H9 (cell line): ENCODE measurements at places on chromosomes 3 and 15. TPM values are rescaled to one million over a fixed set of nuclear protein-coding genes. Genes with fewer than 3 reads are reported as not detected.

DNA sequence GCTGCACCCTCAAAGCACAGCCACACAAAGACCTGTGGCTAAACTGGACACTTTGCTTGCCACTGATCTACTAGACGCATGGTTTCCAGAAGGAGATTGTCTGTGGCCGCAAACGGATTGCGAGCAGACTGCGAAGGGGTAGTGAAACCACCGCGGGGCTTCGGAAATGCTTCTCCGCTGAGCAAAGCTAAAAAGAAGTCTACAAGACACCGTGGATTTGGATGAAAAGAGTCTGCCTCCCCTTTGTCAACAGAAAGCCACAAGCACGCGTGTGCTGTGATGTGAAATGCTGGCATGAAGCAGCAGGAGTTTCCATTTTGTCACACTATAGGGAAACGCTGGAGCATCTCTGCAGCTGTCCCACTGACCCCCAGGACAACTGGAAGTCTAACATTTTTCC lies 63.0 kb downstream of the TMEM44 start:
- H3K27me3 ChIP-seq, result no peaks in the 10 kb centered on the region
- H3K4me3 ChIP-seq, result no peak overlapping the region
- no peaks in the 10 kb centered on the region for H3K36me3 ChIP-seq
- no peaks in the 10 kb centered on the region; the same call in 1 of the 2 replicates for H3K4me1 ChIP-seq
- DNase-seq, result no peak

DNA sequence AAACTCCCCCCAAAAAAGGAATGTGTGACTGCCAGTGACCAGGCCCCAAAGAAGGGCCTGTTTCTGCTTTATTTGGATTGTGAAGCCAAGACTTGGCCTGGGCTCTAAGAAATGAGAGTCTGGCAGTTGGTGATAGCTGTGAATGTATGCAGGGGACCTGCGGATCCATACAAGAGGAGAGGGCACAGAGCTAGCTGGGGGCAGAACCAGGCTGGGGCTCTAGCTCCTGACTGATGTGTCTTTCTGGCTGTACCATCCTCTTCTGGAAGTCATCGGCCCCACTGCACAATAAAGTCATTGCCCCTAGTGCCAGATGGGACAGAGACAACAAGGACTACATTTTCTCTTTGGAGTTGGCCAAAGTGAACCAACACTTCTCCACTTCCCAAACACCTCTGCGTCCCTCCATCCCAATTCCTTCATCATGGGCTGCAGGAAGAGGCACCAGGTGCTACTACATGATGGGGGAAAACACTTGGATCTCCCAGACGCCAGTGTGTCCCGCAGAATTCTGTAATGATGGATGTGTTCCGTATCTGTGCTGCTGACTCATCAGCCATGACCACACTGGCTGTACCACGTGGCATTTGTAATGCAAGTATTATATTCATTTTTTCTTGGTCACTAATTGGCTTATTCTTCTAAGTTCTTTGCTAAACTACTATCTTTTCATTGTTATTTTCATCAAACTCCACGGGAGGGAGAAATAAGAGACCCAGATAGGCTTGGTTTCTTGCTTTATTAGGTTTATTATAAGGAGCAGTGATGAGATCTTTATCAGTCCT lies 1.7 kb upstream of the PLA2G4F start:
- H3K36me3 ChIP-seq, result peaks cover 46% of the 10 kb centered on the region
- DNase-seq, result no peak
- H3K4me3 ChIP-seq, result no peak overlapping the region
- no peaks in the 10 kb centered on the region for H3K4me1 ChIP-seq

The MEX3B gene
- total RNA-seq, result 10.4 and 11.0 TPM in 2 replicates

GRCh38 chr3:90031121-90031520 lies 923.7 kb downstream of the EPHA3 start:
- H3K27me3 ChIP-seq, result no peaks in the 10 kb centered on the region
- no peaks in the 10 kb centered on the region; the same call in 1 of the 2 replicates for H3K36me3 ChIP-seq
- no peak overlapping the region for H3K4me3 ChIP-seq
- H3K4me1 ChIP-seq, result peaks cover 8% of the 10 kb centered on the region; the same call in 1 of the 2 replicates
- no peak overlapping the region for H3K27ac ChIP-seq
- no peak for DNase-seq

DNA sequence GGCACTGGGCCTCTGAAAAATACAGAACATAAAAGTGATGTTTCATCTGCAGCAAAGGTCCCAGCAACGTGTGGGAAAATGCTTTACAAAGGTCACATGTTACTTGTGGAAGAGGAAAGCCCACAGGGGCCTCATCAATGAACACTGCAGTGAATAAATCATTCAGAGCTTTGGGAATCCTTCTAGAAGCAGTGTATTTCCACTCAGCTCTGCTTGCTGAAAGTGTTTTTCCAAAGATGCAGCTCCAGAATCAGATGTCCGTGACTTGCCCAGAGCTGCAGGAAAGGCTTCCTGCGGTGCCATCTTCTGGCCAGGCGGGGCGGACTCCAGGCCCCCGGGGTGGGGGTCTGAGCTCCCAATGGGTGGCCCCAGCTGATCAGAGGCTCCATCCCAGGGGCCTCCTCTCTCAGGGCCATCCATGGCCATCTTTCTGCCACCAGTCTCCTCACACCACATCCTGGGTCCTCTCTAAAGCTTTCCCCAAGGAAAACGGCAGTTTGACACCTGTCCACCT lies 81.5 kb downstream of the C3orf70 start:
- H3K36me3 ChIP-seq, result no peaks in the 10 kb centered on the region
- H3K4me3 ChIP-seq, result no peak overlapping the region
- 0 out of 2 replicates have a peak, but pooled peaks cover 3% of the 10 kb centered on the region for H3K4me1 ChIP-seq
- no peak for DNase-seq
- no peaks in the 10 kb centered on the region for H3K27me3 ChIP-seq
- no peak overlapping the region for H3K27ac ChIP-seq

GRCh38 chr15:29773816-29774215 lies 48.5 kb downstream of the TJP1 start:
- H3K4me3 ChIP-seq, result no peak overlapping the region
- no peak overlapping the region for H3K27ac ChIP-seq
- no peaks in the 10 kb centered on the region for H3K27me3 ChIP-seq

The ESYT3 gene
- total RNA-seq, result 5.9 and 6.3 TPM in 2 replicates

DNA sequence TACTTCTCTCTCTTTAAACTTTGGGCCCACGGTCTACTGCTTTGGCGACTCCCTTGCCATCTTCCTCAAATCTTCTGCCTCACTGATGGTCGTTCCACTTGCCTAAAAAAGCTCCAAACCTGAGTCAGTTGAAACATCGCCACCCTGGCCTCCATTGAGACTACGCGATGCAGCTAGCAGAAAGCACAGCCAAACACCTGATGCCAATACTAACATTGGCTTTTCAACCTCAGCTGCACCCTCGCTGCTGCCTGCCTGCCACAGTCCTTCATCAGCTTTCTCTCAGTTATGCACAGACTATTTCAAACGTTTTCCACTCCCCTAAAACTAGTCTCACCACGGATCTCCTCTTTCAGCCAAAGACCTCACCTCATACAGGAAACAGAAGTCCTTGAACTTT lies 214.2 kb upstream of the TMCO5A start:
- no peak overlapping the region for H3K4me3 ChIP-seq
- H3K4me1 ChIP-seq, result no peaks in the 10 kb centered on the region
- no peaks in the 10 kb centered on the region for H3K27me3 ChIP-seq
- H3K36me3 ChIP-seq, result no peaks in the 10 kb centered on the region

The SLC28A2 gene
- not detected in 2 replicates for total RNA-seq

DNA sequence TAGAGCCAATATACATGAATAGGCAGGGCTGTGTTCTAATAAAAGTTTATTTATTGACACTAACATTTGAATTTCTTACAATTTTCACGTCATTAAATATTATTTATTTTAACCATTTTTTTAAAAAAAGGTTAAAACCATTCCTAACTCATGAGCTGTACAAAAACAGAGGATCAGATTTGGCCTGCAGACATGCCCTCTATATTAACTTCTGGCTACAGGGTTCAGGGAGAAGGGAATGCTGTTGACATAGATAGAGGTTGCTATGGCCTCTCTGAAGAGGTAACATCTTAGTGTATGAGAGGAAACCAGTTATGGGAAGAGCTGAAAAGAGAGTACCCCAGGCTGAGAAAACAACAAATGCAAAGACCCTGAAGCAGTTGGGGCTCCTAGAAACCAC lies 19.1 kb upstream of the RAP2B start:
- H3K36me3 ChIP-seq, result no peaks in the 10 kb centered on the region
- no peak for DNase-seq
- H3K27me3 ChIP-seq, result no peaks in the 10 kb centered on the region
- no peaks in the 10 kb centered on the region for H3K4me1 ChIP-seq
- no peak overlapping the region for H3K27ac ChIP-seq

GRCh38 chr3:36379872-36380220 lies 458 bp upstream of the STAC start:
- DNase-seq, result no peak
- H3K27me3 ChIP-seq, result no peaks in the 10 kb centered on the region; the same call in 1 of the 2 replicates
- H3K36me3 ChIP-seq, result peaks cover 4% of the 10 kb centered on the region; the same call in 1 of the 2 replicates

The GRK7 gene
- total RNA-seq, result not detected in 2 replicates

The EPB42 gene
- total RNA-seq, result not detected in 2 replicates

- no peaks in the 10 kb centered on the region for H3K4me1 ChIP-seq
- no peak overlapping the region for H3K4me3 ChIP-seq
- no peaks in the 10 kb centered on the region for H3K27me3 ChIP-seq
- H3K27ac ChIP-seq, result no peak overlapping the region
- no peak for DNase-seq
- no peaks in the 10 kb centered on the region for H3K36me3 ChIP-seq
These were observed 578.9 kb upstream of the NAALADL2 start for GRCh38 chr3:174280186-174280585.

GRCh38 chr15:58064980-58065444 lies 499 bp downstream of the ALDH1A2 start:
- no peaks in the 10 kb centered on the region for H3K36me3 ChIP-seq
- peak overlapping the region; percentile 75 for H3K4me3 ChIP-seq
- H3K4me1 ChIP-seq, result no peaks in the 10 kb centered on the region
- H3K27ac ChIP-seq, result no peak overlapping the region
- DNase-seq, result peak; percentile 46

The CLRN1 gene
- not detected in 2 replicates for total RNA-seq

DNA sequence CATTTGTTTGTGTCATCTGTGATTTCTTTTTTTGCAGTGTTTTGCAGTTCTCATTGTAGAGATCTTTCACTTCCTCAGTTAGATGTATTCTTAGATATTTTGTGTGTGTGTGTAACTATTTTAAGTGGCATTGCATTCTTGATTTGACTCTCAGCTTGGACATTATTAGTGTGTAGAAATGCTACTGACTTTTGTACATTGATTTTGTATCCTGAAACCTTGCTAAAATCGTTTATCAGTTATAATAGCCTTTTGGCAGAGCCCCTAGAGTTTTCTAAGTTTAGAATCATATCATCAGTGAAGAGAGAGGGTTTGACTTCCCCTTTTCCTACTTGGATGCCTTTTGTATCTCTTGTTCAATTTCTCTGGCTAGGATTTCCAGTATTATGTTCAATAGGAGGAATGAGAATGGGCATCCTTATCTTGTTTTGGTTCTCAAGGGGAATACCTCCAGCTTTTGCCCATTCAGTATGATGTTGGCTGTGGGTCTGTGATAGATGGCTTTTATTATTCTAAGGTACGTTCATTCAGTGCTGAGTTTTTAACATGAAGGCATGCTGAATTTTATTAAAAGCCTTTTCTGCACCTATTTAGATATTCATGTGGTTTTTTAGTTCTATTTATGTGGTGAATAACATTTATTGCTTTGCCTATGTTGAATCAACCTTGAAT lies 211.7 kb downstream of the MBNL1 start:
- no peak for DNase-seq
- H3K4me3 ChIP-seq, result no peak overlapping the region
- H3K36me3 ChIP-seq, result peaks cover 33% of the 10 kb centered on the region

GRCh38 chr3:88626456-88627120 lies 476.8 kb downstream of the C3orf38 start:
- no peak overlapping the region for H3K27ac ChIP-seq
- H3K36me3 ChIP-seq, result no peaks in the 10 kb centered on the region
- DNase-seq, result no peak
- H3K4me1 ChIP-seq, result no peaks in the 10 kb centered on the region

DNA sequence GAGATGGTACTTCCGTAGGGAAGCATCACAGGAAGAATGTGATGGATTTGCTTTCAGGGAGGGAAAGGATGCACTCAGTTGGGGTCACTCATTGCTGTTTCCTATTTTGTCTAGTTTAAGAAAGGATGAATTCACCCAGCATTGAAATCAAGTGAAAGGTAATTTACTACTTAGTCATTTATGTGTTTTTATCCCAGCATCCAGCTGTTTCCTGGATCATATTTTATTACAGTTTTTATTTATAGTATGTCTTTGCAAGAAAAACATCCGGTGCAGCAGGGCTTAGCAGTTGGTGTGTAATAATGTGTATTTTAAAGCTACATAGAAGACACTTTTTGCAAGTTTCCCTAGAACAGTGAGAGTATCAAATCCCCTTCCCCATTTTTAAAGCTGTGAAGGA lies 37.4 kb upstream of the GOLGA8B start:
- H3K4me1 ChIP-seq, result no peaks in the 10 kb centered on the region
- H3K27me3 ChIP-seq, result no peaks in the 10 kb centered on the region
- H3K36me3 ChIP-seq, result no peaks in the 10 kb centered on the region
- H3K4me3 ChIP-seq, result no peak overlapping the region

- peaks cover 4% of the 10 kb centered on the region; the same call in 2 of the 3 replicates for H3K36me3 ChIP-seq
- no peaks in the 10 kb centered on the region for H3K4me1 ChIP-seq
- no peaks in the 10 kb centered on the region for H3K27me3 ChIP-seq
- no peak overlapping the region for H3K4me3 ChIP-seq
These were observed 179.7 kb upstream of the LPP start for GRCh38 chr3:187973977-187974870.
